Activated T-cell treated with anti-CD3 and anti-CD28 coated beads, Interleukin-2, amount 50 U/mL, for 48 hours (primary cell): ENCODE measurements at places on chromosomes 3 and 15.
A peak's percentile ranks its signal among the peaks of the same experiment; 100 is the strongest.

DNA sequence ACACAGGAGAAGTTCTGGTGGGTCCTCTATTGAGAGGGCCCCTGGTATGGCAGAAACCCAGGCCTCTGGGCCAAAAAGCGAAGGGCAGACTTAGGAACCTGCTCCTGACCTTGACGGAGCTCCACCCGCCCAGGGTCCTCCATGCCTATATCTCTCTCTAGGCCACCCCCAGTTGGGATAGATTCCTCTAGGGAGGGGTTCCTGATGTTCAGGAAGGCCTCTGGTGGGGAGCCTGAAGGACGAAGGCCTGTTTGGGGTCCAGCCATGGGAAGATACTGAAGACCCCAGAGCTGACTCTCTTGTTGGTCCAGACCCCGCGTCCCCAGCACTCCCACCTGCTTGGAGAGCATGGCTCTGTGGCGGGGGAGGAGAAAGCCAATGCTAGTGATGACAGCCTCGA lies 104.2 kb downstream of the CORO2B start:
- no peak for DNase-seq

DNA sequence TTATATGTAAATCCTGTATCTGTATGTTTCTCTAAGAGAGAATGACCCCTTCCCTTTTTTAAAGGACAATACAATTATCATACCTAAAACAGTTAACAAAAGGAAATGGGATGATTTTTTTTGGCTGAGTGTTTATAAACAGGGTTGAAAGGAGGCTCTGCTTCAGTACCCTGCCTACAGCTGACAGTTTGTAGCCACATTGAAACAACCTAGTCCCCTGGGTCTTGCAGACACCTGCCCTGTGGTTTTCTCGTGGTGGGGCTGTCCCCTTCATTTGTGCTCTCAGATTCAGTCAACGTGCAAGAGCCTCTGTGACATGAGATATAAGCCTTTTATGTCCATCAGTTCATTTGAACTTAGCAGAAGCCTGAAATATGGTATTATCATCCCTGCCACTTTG lies 2.3 kb upstream of the HMCES start:
- DNase-seq: no peak

DNA sequence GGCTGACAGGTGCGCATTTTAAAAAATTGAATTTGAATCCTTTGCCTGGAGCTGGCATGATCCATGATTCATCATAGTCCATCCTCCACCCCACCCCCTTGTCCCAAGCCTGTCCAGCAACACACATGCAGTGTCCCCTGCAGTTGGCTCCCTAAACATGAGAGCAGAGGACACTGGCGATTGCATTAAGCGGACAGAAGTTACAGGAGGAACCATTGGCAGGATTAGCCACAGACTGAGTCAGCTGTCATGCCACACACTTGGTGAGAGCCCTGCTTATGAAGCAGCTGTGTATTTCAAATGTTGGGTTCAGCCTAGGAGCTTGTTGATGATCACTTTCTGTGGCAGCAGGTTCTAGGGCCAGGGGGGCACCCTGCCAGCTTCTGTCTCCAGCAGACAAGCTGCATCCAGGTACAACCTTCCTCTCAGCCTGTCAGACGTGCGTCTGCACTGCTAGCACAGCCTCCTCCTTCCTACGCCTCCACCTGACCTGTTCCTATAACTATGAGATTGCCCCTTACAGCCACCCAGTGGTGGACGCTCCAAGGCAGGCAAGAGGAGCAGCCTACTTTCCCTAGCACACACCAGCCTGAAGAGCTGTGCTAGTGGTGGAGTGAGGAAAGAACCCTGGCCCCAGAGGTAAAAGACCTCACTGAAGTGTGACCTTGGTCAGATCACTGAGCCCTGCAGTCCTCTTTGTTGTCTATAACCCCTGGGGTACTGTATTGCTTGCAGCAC lies 121.9 kb downstream of the SLCO3A1 start:
- no peak for DNase-seq

GRCh38 chr3:166444336-166444735 lies 607.1 kb upstream of the BCHE start:
- no peak for DNase-seq

DNA sequence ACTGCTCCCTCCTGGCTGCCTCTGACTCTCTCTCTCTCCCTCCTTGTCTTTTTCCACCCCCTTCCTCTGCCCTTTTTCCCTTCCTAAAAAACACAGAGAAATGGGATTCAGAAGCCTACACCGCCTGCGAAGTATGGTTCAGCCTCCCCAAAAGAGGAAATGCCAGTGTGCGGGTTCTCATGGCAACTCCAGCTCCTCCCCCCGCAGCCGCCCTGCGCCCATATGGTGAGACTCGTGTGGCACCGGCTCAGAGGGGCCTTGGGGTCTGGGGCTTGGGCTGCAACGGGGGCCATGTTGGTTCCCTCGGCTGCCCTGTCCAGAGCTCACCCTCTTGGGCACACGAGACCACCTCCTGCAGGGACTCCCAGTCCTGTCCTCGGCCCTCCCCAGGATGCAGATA lies 23.6 kb upstream of the LINGO1 start:
- DNase-seq: no peak

- no peak for DNase-seq
These were observed 45.8 kb downstream of the TM6SF1 start for GRCh38 chr15:83153288-83153687.

- no peak for DNase-seq
These were observed 34.4 kb downstream of the BOC start for GRCh38 chr3:113245761-113246161.

DNA sequence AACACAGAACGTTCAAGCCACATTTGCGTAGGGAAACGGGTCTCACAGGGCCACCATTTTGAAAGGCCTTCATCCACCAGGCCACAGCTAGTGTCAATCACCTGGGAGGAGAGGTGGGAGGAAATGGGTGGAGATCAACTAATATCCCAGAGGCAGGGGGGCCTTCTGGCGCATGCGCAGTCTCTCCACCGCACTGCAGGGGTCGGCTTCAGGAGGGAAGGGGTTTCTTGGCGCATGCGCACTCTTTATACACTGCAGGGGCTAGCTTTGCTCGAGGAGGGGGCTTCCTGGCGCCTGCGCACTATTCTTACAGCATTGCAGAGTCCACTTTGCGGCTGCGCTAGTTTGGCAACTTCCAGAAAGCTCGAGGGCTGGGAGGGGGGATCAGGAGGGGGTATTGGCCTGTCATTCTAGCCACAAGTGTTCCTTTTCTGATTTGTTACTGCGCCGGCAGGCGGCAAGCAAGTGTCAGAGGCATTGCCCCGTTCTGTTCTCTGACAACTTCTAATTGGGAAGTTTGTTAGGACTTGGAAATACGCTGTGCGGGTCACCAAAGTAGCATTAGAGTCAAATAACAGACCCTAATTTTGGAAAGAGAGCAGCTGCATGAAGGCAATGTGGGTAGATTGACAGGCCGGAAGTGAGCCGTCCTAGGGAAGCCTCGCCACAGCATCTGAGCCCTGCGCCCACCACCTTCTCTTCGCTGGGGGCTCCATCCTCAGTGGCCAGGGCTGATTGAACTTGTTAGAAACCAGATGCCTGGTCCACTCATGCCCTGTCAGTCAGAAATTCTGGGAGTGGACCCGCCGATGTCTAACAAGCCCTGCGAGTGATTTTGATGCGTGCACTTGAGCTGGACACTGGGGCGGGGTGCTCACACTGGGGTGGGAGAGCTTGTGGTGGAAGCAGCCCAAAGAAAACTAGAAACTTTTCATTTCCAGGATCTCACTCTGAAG lies 173.5 kb upstream of the NDN start:
- no peak for DNase-seq

- no peak for DNase-seq
These were observed 53.5 kb downstream of the SLC41A3 start for GRCh38 chr3:126030455-126030854.

- no peak for DNase-seq
These were observed 35.8 kb downstream of the HCN4 start for GRCh38 chr15:73333001-73333400.

DNA sequence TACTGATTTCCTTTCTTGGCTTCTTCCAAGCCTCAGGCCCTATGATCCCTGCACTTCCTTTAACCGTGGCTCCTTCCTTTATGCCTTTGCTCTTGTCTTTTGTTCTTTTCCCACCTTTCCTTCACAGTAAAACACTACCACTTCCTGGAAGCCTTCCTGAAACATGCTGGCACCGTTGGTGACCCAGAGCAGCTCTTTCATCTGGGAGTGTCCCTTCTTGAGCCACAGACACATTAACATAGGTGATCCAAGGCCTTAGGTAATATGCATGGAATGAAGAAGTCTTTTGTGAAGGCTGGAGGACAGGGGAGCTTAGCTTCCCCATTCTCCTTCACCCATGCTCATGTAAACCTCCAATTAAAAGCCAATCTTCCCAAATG lies 39.4 kb downstream of the AMOTL2 start:
- DNase-seq: no peak

DNA sequence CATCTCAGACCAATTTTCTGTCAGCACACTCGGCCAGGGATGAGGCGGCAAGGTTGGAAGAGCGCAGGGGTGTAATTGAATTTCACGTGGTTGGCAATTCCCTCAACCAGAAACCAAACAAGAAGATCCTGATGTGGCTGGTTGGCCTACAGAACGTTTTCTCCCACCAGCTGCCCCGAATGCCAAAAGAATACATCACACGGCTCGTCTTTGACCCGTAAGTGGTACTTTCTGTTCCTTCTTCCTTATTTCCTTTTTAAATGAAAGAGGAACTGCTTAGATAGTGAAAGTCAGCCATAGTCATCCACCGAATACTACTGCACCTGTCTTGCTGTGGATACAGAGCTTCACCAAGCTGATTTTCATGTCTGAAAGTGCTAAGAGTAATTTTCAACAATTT lies 60.1 kb downstream of the SGO1 start:
- DNase-seq: no peak

- DNase-seq: peak; percentile 57
These were observed 31.8 kb downstream of the GPR171 start for GRCh38 chr3:151171145-151171757.

GRCh38 chr15:31340047-31340446 lies 13.4 kb downstream of the KLF13 start:
- no peak for DNase-seq

- DNase-seq: no peak
These were observed 11.8 kb downstream of the CAPN7 start for GRCh38 chr3:15217841-15218267.

DNA sequence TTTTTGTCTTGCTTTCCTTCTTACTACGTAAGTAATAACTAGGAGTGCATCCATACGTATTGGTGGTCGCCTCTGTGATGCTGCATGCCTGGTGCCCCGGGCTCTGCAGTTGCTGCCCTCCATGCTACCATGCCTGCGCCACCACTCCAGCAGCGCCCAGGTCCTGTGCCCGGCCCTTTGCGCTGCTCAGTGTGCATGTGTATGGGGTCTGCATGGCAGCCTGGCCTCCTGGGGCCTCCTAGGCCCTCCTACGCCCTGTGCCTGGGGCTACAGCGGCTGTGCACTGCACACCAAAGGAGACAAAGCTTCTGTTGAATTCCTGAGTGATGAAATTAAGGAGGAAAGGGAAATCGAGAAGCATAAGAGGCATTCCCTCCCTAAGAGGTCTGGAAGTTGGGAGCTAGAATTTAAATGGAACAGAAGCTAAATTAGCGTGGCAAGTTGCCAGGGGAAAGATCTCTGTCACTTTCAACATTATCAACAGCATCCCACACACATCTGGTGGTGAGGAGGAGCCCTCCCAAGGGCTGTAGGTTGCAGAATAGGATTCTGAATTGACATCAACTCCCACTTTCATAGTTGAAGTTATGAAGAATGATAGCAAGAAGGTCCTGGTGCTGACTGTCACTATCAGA lies 275.0 kb upstream of the CHRM5 start:
- no peak for DNase-seq

DNA sequence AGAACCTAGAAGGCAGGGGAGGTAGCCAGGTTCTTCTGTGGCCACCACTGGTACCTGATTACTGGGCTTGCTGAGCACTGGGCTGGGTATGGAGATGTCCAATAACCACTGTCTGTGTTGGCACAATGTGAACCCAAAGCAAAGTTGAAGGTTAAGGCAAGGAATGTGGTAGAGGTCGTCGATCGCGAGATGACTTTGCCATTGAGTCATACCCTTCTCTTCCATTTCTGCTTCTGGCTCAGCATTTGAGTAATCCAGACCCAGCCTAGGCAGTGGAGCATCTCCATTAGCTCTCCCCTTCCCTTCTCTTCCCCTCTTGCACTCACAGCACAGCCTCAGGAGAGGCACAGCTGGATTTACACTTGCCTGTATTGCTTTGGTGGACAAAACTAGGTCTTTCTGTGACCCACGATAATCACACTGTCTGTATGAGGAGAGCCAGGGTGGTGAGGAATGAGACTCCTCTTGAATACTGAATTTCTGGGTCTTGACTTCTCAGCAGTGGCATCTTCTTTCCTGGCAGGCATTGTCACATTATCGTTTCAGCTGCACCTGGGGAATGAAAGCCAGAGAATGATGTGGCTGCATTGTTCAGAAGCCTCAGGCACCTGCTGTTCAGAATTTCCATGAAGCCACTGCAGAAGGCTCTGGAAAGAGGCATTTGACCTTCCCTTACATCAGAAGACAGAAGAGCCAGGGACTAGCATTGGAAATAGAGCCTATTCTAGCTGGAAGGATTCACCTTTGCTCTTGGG lies 272.6 kb downstream of the PDCD6IP start:
- DNase-seq: no peak

DNA sequence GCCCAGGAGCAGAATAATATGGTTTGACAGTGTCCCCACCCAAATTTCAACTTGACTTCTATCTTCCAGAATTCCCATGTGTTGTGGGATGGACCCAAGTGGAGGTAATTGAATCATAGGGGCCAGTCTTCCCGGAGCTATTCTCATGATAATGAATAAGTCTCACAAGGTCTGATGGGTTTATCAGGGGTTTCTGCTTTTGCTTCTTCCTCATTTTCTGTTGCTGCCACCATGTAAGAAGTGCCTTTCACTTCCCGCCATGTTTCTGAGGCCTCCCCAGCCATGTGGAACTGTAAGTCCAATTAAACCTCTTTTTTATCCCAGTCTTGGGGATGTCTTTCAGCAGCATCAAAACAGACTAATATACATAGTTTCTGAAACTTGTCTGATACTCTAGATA lies 28.4 kb upstream of the ATP2C1 start:
- no peak for DNase-seq

- no peak for DNase-seq
These were observed 68.1 kb downstream of the PPARG start for GRCh38 chr3:12356996-12357395.

DNA sequence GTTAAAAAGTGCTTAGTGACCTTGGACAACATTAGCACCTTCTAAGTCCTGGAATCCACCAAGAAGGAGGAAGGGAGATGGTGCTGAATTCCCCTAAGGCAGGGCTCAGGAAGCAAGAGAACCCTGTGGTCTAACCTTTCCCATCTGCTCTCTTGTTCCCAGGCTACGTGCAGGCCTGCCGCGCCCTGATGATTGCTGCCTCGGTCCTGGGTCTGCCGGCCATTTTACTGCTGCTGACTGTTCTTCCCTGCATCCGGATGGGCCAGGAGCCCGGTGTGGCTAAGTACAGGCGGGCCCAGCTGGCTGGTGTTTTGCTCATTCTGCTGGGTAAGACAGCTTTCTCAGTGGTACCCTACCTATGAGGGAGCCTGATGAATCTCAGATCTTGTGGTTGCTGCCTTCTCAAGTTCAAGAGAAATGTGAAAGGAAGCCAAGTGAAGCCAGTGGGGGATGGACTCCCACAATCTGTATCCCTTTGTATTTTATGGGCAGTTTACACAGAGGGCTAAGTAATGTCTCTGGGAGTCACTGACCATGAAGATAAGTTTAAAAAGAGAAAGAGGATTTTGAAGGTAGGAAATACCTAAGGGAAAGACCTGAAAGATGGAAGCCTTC lies 4.4 kb downstream of the CLDN11 start:
- DNase-seq: no peak
